GM23248 (cell line): ENCODE measurements at places on chromosomes 3 and 15. TPM values are rescaled to one million over a fixed set of nuclear protein-coding genes. Genes with fewer than 3 reads are reported as not detected.

WWTR1 gene
- total RNA-seq = 53.3 and 57.4 TPM in 2 replicates

DNA sequence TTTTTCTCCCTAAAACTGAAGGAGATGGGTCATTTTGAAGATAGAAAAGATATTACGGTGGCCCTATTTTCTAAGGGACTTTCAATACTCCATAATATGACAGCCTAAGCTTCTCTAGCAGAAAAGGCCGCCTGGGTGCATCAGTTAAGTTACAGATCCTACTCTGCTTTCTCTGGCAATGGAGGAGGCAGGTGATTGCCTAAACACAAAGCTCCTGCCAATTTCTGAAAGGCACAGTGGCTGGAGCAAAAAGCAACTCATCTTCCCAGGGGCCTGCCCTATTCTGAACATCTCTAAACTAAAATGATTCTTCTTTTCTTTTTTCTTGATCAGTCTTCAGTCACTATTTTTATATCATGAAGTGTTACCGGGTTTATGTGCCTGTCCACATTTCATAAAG lies 276.7 kb downstream of the CNTN4 start:
- DNase-seq = no peak

GRCh38 chr3:71168880-71169411 lies 414.6 kb downstream of the FOXP1 start:
- peak; percentile 63 for DNase-seq

CACNA2D2 gene
- not detected in 2 replicates for total RNA-seq

CAMKV gene
- not detected in 2 replicates for total RNA-seq

DNA sequence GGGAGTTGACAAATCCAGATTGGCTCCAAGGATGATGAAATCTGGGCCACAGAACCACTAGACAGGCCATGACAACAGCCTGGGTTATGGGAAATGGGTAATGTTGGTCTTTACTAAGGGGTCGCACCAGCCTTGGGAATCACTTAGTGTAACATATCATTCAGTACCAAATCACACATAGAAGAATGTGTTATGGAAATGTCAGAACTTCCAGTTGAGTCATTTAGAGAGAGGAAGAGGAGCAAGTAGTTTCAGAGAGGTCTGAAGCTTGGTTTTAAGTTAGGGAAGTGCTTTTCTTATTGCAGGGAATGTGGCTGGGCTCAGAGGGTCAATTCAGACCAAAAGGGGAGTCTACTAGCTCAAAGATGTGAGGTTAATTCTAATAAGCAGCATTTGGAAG lies 241.6 kb upstream of the ZPLD1 start:
- DNase-seq = no peak

DNA sequence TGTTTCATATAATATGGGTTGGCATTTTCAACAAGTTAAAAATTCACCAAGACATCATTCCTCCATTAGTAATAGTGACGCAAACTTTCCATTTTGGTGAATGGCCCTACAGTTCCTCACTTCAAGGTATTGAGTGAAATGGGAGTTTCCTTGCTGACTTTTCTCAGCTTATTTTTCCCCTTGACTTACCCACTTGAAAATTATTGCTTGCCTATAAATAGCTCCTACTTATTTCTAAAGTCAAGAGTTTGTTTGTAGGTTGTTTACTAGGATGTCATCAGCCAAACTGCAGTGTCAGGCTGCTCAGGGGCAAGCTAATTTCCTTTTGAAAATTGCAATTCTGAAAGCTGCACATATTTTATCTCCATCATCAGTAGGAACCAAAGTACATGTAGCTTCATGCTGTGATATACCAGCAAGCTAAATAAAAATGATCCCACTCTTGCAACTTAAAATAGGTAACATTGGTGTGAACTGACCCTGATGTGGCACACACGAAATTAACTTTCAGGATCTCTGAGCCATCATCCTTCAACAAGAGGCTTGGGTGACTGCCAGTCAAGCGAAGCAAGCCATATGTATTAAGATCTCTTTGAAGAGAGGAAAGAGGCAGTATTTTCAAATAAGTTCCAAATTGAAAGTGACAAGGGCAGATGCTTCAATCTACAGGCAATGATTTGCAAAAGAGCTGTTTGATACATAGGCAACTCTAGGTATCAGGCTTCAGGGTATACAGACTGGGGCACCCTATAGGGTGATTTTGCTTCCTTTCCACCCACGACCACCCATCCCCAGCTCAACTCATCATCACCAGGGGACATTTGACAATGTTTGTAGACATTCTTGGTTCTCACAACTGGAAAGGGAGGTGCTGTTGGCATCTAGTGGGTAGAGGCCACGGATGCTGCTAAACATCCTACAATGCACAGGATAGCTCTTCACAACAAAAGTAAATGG lies 66.8 kb upstream of the RASGRP1 start:
- no peak for DNase-seq

DNA sequence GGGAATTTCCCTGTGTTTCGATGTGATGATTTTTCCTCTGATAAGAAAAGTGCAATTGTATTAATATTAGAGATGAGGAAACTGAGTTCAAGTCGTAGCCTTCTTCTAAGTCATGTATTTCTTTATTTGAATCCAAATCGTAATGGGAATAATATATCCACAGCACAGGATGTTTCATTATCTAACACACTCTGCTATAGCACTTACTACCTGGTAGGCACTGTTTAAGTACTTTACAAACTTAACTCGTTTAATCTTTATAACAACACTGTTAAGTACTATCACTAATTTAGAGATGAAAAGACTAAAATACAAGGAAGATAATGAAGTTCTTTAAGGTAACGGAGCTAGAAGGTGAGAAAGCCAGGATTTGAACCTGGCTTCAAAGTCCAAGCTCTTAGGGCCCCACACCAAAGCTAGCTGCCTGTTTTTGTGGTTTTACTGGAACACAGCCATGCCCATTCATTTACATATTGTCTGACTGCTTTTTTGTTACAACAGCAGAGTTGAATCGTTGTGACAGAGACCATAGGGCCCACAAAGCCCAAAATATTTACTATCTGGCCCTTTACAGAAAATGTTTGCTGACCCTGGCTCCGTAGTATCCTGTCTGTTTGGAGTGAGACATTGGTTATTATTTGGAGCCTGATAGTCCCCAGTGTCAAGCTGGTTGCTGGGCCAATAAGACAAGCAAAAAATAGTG lies 9.6 kb upstream of the ATP13A3 start:
- no peak for DNase-seq

DNA sequence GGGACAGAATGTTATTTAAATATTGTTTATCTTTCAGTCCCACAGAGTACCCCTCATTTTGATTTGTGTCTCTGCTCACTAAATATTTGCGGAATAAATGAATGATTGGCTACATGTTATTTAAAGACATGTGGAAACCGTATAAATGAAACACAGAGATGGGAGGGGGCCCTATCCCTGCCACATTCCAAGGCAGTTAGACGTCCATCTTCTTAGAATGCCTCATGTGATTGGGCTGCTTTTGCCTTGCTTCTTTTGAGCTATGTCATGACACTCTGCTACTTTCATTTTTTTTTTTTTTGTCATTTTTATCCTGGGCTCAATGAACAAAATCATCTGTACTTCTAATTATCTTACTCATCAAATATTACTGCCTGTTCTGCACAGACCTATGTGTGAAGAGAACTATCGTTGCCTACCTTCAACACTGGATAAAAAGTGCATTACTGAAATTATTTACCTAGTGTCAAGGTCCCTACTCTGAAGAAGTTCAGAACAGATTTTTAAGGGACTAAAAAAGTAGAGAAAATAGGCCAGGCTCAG lies 83.9 kb upstream of the FAM98B start:
- DNase-seq = no peak

QTRT2 gene
- total RNA-seq = 11.7 and 19.9 TPM in 2 replicates

GOLGA6D gene
- not detected in 2 replicates for total RNA-seq

FHIT gene
- 0.22 and 1.5 TPM in 2 replicates for total RNA-seq

- no peak for DNase-seq
Measured at GRCh38 chr3:184718431-184718830, 6.6 kb upstream of the MAGEF1 start.

- peak; percentile 88 for DNase-seq
Measured at GRCh38 chr3:13548696-13549622, at the start of gene FBLN2. Gene FBLN2, plus strand, starts transcription at chr3:13549125. Its CDS starts 21,231 bp downstream, at chr3:13570356.

GRCh38 chr3:33439546-33440327 lies 468 bp downstream of the UBP1 start:
- peak; percentile 86 for DNase-seq

GRCh38 chr3:127954640-127955039 lies 39.6 kb downstream of the KBTBD12 start:
- no peak for DNase-seq

DNA sequence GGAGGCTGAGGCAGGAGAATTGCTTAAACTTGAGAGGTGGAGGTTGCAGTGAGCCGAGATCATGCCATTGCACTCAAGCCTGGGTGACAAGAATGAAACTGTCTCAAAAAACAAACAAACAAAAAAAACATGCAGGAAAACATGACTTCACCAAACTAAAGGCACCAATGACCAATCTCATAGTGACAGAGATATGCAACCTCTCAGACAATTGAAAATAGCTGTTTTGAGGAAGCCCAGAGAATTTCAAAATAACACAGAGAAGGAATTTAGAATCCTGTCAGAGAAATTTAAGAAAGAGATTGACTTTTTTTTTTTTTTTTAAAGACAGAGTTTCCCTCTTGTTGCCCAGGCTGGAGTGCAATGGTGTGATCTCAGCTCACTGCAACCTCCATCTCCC lies 26.1 kb downstream of the NCBP2 start:
- DNase-seq = no peak

DNA sequence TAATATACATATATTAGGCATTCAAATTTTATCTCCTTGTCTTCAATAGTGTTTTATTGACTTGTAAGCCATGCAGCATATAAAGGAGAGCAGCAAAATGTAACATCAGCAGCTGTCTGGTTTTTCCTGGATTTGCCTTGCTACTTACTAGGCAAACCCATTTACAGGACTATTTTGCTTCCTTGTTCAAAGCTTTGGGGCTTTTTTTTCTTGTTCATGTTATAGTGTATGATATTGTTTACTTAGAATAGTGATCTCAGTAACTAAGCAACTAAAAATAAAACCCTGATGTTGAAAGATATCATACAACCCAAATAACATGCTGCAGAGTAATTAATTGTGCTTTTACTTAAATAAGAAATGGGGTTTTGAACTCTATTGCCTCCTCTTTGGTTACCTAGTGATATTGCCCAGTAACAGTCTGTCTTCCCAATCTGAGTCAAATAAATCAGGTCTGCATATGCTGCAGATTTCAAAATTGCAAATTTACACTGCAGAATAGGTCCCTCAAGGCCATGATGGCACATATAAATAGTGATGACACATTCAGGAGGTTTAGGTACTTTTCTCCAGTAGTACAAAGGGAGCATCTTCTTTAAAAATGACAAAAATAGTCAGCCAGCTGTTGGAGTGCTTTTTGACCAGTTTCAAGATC lies 578.1 kb upstream of the NECTIN3 start:
- DNase-seq = peak; percentile 1

- DNase-seq = no peak
Measured at GRCh38 chr3:129827765-129828164, 65.7 kb downstream of the TMCC1 start.

DNA sequence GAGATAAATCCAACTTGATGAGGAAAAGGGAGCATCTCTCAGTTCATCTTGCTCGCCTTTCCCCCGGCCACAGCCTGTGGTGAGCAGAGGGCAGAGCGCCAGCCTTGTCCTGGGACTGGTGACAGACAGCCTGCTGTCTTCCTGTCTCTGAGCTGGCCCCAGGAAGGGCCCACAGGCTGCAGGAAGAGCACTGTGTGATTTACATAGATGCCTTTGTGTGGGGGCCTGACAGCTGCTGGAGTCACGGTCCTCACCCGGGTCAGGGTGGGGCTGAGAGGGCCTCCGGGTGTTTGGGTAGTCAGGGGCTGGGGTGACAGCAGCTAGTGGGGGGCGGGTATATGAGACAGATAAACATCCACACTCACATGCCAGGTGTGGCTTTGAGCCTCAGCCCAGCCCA lies 29.3 kb downstream of the PLA2G4D start:
- no peak for DNase-seq

RTP1 gene
- not detected in 2 replicates for total RNA-seq

CEMIP gene
- 213 and 232 TPM in 2 replicates for total RNA-seq

DNA sequence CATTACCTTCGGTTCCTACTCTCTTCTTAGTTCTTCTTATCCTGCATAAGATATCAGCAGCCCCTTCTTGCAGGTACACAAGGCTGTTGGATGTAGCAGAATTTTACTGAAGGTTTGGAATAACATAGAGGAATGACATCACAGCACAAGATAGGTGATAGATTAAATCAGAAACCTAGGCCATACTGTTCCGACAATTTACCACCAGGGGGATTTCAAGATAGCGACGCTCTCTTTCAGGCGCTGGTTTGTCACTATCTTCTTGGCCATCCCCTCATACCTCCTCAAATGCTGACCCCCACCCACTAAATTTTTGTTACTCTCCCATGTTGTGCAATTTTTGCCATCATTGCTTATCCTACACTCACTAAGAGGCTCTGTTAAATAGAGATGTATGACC lies 3.5 kb downstream of the SIDT1 start:
- DNase-seq = no peak

DNA sequence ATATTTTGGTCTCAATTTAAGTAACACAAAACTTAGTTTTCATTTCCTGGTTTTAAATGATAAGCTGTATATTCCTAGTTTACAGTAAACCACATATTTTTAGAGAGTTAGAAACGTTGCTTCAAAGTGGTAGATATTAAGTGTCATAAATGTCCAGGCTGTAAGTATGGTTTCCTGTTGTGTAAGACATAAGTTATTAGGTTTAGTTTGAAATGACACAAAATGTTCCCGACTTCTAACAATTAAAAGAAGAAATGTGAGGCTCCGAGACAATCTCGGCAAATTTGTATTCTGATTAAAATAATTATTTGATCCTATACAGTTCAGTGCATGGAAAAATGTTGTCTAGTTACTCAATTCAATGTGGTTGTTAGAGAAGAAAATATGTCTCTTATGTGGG lies 387.3 kb downstream of the EPHA3 start:
- DNase-seq = no peak

DNA sequence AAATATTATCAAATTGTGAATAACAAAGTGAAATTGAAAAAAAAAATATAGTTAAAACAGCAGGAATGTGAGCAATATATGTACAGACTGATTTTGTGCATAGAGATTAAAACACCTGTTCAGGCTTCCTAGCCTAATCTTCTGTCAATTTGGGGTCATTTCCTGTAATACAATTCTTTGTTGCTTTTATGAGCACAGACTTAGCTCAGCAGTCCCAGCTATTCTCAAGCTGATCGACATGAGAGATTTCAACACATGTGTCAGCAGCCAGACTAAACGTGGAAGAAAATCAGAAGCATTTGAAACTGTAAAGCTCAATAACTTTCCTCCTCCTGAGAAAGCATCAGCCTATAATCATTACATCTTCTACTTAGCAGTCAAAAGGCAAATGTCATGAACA lies 1.6 kb upstream of the FHIT start:
- DNase-seq = no peak
